Activated T-helper 1 cell treated with anti-CD3 and anti-CD28 coated beads, Interleukin-2, amount 50 U/mL, for 16 hours (primary cell): ENCODE measurements at places on chromosomes 7 and 10.

DNA sequence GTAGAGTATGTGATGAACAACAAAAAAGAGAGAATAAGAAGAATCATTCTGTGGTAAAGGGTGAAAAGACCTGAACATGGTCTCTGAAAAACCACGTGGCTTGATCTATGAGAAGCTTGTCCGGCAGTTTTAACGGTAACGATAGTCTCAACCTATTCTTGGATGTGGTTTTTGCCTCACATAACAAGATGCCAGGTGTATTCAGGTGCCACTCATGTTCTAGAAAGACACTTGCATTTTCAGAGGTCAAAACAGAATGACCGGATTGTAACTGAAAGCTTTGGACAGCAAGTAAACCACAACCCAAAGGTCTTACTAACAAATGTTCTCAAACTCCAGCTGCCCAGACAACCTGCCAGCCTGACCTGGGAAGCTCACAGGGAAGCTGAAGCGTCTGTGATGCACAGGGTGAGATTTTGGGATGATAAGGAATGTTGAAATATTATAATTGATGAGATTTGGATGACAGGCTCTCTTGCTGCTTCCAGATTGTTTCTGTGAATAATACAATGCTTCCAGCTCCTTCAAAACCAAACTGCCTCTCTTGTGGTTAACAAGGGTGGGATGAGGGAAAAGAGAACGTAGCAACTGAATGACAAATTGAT, 137.4 kb upstream of the GRB10 start:
- no peak for DNase-seq

DNA sequence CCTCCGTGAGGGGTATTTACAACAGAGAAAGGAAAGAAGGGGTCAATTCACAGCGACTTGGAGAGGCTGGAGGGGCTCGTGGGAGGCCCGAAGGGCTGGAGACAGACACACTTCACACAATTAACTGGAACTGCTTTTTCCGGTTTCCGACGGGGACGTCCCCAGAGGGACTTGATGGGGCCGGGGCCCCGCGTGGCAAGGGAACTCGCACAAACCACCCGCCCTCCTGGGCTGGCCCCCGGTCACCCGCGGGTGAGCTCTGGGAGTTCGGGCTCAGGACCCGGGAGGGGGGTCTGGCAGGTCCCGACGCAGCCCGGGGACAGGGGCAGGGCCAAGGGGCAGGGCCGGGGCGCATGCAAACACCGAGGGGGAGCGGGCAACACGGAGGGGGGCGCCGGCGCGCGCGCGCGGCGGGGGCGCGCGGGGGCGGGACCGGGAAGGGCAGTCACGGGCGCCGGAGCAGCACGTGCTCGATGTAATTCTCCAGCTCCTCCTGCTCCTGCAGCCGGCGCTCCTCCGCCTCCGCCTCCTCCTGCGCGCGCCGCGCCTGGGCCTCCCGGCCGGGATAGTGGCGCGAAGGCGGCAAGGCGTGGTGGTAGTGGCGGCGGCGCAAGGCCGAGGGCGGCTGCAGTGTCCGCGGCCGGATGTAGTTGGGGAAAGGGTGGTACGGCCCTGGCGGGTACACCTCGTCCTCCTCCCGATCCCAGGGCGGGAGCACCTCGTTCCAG, 2.7 kb downstream of the VGF start:
- DNase-seq: no peak

DNA sequence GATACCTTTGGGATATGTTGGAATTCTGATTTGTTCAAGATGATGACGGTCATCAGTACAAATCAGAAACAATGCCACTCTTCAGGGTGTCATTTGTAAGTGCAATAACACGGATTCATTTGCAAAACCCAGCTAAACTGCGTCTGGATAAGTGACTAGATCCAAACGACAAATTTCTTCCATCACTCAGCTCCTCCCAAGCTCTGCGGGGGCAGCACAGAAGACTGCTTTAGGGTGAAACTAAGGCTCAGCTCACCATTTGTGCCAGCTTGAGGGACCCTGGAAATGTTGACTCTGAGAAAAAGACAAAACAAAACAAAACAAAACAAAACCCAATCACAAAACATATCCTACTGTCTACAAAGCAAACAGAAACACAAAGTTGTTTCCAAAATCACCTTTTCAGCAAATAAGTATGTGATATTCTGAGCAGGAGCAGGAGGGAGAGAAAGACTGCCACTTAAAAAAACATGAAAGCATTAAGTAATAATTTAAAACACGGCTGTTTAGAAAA, 8.0 kb downstream of the EVX1 start:
- DNase-seq: no peak

DNA sequence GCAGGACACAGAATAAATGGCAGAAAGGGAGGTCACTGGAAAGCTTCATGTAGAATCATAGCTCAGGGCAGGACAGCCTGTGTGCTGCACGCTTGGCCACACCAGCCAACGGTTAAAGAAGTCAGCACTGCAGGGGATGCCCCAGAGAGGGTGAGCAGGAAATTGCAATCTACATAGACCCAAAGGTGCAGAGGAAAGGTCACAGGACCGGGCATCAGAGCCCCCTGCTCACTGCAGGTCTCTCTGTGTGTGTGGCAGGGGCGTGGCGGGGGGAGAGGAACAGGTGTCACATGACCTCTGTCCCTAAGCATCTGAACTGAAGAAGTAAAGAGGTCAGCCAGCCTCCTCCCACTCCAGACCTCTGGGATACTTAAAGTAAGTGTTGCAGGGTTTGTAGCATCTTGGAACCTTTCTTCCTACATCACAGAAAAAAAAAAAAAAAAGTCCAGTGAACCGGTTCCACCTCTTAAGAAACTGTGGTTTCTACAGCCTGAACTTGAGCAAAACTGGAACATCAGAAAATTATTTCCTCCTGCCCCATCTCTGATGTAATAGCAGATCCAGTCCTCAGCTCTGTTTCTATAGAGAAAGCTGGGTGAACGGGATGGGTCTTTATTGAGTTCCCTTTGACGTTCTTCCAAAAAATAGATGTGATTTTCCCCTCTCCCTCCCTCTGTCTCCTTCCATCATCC, 64.3 kb downstream of the RGS10 start:
- DNase-seq: no peak

DNA sequence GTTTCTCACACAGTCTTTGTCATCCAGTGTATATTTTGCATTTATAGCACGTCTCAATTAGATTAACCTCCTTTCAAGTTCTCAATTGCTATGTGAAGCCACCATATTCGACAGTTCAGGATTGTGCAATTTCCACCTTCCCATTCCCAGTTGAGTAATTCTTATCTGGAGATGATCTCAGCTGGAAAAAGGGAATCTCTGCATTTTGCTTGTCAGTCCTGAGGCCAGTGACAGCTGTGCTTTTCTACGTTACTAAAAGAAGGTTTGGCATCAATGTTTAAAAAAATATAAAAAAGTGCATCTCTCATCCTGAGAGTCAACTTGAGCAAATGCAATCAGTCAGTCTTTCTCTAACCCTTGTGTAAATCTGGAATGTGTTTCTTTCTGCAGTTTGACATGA, 247.7 kb downstream of the PRKG1 start:
- DNase-seq: no peak

DNA sequence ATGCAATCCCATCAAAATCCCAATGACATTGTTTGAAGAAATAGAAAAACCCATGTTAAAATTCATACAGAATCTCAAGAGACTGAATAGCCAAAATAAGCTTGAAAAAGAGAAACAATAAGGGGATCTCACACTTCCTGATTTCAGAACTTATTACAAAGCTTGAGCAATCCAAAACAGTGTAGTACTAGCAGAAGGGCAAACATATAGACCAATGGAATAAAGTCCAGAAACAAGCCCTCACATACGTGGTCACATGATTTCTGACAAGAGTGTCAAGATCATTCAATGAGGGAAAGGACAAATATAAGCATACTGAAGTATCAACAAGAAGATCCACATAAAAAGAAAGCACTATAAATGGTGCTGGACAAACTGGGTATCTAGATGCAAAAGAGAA, 31.9 kb downstream of the MICU1 start:
- no peak for DNase-seq

GRCh38 chr10:43036481-43037428, 40.1 kb upstream of the RET start:
- DNase-seq: no peak

GRCh38 chr7:45342236-45342635, 184.6 kb downstream of the RAMP3 start:
- DNase-seq: no peak

DNA sequence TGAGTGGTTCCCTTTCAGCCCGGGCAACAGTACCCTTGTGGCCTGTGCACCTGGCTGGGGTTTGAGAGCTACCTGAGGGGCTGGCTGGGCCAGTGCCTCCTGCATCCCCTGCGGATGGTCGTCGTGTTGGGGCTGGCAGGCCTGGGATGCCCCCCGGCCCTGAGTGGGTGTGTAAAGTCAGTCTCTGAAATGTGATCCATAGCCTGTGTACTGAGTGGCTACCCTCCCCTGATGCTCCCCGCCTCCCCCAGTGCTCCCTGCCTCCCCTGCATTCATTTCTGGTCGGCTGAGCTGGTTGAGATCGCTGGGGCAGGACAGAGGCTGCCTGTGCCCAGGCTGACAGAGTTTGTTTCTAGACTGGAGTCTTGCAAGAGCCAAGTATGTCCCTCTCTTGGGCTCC, 9.3 kb downstream of the ZNF316 start:
- DNase-seq: no peak

DNA sequence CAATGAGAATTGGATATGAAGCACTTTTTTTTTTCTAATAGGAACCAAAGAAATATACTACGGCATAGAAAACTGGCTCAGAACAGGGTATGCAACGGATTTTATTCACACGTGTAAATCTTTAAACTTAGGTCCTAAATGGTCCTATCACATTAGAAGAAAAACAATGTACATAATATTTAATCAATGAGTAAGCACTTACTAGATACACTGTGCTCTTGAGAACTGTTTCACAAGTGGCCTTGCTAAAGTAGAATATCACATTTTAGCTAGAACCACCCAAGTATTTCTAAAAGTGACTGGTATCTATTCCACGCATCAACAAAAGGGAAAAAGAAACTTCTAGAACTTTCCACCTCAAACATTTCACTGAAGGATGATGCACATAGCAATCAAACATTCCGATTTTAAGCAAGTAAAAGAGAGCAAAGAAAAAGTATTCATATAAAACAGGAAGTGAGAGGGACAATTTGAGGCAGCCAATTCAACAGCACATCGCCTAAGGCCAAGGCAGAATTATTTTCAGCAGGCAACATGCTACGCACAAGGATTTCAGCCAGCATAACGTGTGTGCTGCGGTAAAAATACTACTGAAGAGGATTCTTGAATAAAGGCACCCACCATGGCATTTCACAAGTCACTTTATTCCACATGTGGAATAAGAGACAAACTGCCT, 55.8 kb downstream of the PARD3 start:
- DNase-seq: no peak

DNA sequence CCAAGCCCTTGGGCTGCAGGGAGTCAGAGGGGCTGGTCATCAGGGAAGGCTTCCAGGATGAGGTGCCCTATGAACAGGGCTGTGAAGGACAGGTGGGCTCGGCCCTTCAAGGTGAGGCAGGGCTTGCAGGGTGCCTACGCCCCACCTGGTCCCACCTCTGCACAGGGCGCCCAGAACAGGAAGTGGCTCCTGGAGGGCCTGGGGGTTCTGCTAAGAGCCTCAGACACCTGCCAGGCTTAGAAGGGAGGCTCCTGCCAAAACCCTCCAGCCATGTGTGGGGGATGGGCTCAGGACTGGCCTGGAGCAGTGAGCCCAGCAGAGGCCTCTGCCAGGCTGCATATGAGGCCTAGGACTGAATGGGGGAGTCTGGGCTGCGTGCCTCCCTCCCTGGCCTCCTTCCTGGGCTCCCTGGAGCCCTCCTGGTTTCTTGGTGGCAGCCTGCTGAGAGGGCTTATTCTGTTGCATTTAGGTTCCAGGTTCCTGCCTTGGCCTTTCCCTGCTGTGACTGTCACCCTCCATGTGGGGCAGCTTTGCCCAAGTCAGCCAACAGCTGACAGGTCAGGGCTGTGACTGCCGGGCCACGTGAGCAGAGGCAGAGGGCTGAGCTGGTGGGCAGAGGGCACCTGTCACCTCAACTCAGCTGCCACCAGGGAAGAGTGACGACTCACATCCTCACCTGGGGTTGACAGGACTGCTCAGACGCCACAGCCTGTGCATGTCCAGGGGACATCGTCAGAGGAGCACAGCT, 45.2 kb upstream of the MSMB start:
- DNase-seq: no peak

DNA sequence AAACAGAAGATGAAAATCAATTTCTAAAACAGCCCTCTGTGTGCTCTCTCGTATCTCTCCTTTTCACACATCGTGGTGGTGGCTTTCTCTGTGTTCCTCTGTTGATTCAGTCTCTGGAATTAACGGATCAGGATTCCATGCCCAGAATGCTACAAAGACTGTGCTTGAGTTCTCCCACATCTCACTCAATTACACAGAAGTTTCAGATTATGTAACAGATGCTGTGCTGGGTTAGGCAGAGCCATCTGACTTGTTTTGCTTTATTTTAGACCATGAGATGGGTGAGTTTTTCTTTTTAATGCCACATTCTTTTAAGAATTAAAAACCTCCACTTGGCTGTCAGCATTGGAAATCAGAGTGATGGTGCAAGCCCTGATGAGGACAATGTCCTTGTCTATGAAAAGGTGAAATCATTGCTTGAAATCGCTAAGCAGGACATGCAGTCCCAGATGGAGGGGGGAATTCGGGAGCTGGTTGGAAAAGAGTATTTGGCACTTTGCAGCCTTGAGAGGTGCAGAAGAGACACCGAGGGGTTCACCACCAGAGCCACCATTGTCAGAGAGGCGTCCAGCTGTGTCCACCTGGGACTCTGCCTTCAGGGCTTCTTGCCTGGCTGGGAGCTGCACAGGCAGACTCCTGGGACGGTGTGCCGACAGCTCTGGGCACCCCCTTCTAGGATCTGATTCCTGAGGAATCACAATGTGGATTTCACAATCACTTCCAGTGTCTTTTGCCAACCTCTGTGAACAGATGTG, 80.4 kb downstream of the EGFR start:
- no peak for DNase-seq

DNA sequence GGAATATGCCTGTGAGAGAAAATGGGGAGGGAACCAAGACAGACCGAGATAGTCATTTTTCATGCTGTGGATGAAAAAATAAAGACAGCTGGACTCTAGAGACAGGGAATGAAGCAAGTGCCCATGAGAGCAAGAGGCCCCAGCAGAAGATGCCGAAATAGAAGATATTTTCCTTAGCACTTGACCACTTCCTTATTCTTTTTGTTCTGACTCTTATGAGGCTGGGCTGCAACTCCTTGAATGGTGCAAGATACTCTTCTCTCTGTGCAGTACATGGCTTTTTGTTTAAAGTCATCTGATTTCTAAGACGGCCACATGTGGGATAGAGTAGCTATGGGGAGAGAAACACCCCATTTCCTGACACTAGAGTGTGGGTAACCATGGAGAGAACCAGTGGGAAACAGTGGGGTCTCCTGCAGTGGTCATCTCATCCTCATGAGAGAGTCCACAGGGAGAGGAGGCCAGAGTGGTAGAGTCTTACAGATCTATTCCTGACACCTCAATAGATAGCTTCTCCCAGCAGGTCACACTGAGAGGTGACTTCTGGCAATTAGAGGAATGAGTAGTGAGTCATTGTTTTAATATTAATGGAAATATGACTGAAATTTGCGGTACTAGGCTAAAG, 18.0 kb upstream of the VCL start:
- DNase-seq: no peak
